ENCODE measurements at places on chromosomes 5 and 9.
A peak's percentile ranks its signal among the peaks of the same experiment; 100 is the strongest.

- no peaks in the 10 kb centered on the region for H3K4me1 ChIP-seq
- H3K27ac ChIP-seq = no peak overlapping the region
- no peaks in the 10 kb centered on the region for H3K36me3 ChIP-seq
Observed at GRCh38 chr5:96565582-96566265, 96.5 kb upstream of the CAST start.

- H3K4me3 ChIP-seq = no peak overlapping the region
- DNase-seq = no peak
- H3K4me1 ChIP-seq = no peaks in the 10 kb centered on the region
- H3K27ac ChIP-seq = no peak overlapping the region
- no peaks in the 10 kb centered on the region for H3K27me3 ChIP-seq
Observed at GRCh38 chr5:17340379-17340778, 122.9 kb downstream of the BASP1 start.

DNA sequence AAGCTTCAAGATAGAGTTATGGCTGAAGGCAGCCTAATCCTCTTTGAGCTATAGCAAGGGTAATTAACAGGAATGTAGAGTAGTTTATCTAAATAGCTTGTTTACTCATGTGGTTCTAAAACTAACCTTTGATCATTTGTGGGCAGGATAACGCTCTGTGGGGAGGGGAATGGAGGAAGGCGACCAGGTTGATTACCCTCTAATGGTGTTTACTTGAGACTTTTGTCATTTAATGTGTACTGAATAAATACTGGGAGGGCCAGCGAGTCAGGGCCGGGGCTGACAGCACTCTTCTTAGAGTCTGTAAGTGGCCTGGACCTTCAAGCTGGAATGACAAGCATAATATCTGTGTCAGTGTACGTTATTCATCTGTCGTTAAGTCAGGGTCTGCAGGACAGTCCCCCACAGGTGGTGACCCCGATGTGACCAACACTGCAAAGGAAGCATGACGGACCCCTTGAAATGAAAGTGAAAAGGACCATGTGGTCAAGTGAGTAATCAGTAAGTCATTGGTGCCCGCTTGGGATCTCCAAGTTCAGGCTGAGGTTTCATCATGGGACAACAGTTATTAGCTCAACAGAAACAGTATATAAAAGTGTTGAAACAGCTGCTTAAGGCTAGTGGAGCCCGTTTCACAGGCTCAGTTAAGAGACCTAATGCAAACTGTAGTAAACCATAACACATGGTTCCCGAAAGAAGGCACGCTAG lies 162.6 kb downstream of the CPLANE1 start:
- H3K27ac ChIP-seq = no peak overlapping the region
- H3K27me3 ChIP-seq = no peaks in the 10 kb centered on the region
- no peak for DNase-seq
- peaks cover 9% of the 10 kb centered on the region for H3K36me3 ChIP-seq
- no peaks in the 10 kb centered on the region for H3K4me1 ChIP-seq

- H3K4me1 ChIP-seq = no peaks in the 10 kb centered on the region
- no peak overlapping the region for H3K4me3 ChIP-seq
- H3K27me3 ChIP-seq = no peaks in the 10 kb centered on the region
- H3K36me3 ChIP-seq = no peaks in the 10 kb centered on the region
Observed at GRCh38 chr9:3508521-3509291, 17.1 kb downstream of the RFX3 start.

GRCh38 chr9:127629468-127630081 lies 17.5 kb downstream of the STXBP1 start:
- H3K4me1 ChIP-seq = peaks cover 15% of the 10 kb centered on the region
- no peaks in the 10 kb centered on the region for H3K36me3 ChIP-seq
- H3K27me3 ChIP-seq = no peaks in the 10 kb centered on the region
- H3K27ac ChIP-seq = no peak overlapping the region
- no peak for DNase-seq
- no peak overlapping the region for H3K4me3 ChIP-seq

DNA sequence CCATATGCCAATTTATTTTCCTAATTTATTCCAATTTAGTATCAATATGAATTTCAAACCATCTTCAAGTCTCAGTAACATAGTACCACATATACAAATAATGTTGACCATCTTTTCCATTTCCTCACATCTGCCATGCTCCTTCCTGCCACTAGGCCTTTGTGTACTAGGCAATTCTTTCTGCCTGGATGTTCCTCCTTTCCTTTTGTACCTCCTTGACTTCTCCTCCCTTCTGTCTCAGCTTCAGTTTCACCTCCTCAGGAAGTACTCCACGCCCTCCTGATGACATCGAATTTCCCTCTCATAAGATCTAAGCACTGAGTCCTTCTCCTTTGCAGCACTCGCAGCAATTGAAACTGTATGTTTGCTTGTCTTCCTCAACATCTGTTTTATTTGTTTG lies 53.9 kb downstream of the MEF2C start:
- peaks cover 16% of the 10 kb centered on the region for H3K4me1 ChIP-seq
- H3K27ac ChIP-seq = peak overlapping the region; percentile 37
- no peaks in the 10 kb centered on the region for H3K27me3 ChIP-seq
- no peak for DNase-seq
- no peaks in the 10 kb centered on the region for H3K36me3 ChIP-seq
- H3K4me3 ChIP-seq = no peak overlapping the region

GRCh38 chr9:128684325-128685199 lies 4.5 kb upstream of the SET start:
- H3K36me3 ChIP-seq = no peaks in the 10 kb centered on the region
- H3K27me3 ChIP-seq = no peaks in the 10 kb centered on the region
- peak; percentile 78 for DNase-seq
- H3K4me3 ChIP-seq = peak overlapping the region; percentile 73

Measured in lung (tissue), 17 donors.